NCI-H1436 treated with DMSO at 0.1 percent for 48 hours (cell line): ENCODE measurements at places on chromosomes 7 and 10.
A peak's percentile ranks its signal among the peaks of the same experiment; 100 is the strongest.

DNA sequence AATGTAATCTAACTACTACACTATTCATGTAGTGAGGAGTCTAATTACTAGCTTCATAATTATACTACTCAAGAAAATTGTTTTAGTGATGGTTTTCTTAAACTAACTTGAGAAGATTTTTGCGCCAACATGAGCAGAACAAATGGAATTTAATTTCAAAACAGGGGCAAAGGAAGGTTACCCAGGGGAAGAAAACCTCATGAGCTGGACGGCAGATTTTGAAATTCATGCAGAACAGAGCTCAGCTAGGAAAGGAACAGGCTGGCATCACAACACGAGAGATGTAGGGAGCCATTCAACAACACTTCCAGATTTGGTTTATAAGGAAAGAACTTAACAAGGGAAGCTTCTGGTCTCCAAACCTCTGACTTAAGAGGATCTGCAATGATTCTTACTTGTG is 235.3 kb upstream of the PRKCQ start:
- DNase-seq, result no peak

- no peak for DNase-seq
Measured at GRCh38 chr7:103799298-103799697, 190.2 kb downstream of the RELN start.

DNA sequence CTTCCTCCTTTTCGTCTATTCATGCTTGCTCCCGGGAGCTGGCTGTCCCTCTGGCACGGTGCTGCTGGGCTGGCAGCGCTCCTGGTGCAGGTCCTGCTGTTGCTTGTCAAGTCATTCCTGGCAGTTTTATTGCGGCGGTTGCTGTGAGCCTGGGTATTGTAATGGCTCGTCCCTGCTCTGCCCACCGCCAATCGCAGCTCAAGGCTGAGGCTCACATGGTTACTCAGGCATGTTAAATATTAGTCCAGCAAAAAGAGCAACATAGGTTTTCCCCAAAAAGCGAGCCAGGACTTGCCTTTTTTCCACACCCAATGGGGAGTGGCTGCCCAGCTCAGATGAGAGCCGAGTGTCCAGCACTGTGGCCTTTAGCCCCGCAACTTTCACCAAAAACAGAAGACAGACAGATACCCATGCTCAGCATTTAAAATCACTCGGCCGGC is 492.9 kb upstream of the FOXK1 start:
- DNase-seq, result no peak

- no peak for DNase-seq
Measured at GRCh38 chr7:140559410-140559809, 80.1 kb upstream of the MKRN1 start.

GRCh38 chr7:12685550-12685949 is 1.9 kb upstream of the ARL4A start:
- DNase-seq, result no peak

DNA sequence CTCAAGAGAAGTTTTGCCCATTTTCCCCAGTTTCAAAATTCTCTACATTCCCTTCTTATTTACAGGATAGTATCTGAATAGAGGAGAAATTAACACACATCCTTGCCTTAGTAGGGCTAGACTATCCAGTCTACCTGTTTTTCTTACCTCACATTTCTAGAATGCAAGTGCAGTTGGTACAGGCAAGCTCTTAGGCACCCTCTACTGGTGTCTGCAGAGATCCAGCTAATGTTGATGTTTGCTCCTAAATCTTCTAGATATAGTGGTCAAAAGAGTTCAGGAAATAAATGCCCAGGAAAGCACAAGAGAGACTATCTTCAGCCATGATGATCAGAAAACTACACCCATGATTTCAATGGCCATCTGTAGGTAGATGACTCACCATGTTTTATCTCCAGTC is 205.3 kb downstream of the HTR7 start:
- no peak for DNase-seq

GRCh38 chr10:120557311-120557710 is 100.3 kb downstream of the PLPP4 start:
- no peak for DNase-seq

DNA sequence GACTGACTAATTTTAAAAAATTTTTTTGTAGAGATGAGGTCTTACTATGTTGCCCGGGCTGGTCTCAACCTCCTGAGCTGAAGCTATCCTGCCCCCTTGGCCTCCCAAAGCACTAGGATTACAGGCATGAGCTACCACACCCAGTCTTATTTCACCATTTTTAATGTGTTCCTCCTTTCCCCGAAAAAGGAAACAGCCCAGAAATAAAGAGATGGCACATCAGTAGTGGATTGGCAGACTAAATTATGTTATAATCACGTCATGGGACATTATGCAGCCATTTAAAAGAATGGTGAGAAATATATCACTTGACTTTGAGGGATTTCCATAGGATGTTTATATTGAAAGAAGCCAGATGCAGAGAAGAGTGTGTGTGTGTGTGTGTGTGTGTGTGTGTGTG is 40.5 kb downstream of the CAPZA2 start:
- no peak for DNase-seq

- no peak for DNase-seq
Measured at GRCh38 chr10:44457259-44457658, 72.4 kb upstream of the CXCL12 start.

- no peak for DNase-seq
Measured at GRCh38 chr7:157814931-157815705, 478.3 kb downstream of the DNAJB6 start.

DNA sequence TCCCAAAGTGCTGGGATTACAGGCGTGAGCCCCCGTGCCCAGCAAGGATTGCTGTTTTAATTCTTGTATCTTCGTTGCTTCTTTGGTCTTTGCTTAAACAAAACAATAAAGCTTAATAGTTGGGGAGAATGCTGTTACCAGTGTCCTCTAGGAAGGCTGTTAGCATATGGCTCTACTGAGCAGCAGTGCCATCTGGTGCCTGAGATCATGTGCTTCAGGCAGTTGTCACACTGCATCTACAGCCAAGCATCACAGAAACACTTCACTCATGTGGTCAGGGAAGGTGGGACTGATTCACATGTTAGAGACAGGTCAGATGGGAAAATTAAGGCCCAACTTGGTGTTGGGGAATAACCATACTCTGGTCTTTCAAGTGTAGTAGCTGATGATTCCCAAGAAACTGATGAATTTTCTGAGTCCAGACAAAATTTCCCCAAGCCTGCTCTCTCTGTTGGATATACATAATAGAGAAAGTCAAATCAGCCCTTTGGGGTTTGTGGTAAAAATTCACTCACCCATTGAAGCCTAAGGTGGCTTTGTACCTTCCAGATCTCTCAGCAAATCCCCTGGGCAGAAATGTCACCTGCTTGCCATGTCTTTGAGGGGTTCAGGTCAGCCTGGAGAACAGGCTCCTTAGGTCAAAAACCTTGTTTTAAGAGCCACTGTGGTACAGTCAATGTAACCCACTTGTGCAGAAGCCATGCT is 28.4 kb downstream of the UBE2D4 start:
- DNase-seq, result no peak

DNA sequence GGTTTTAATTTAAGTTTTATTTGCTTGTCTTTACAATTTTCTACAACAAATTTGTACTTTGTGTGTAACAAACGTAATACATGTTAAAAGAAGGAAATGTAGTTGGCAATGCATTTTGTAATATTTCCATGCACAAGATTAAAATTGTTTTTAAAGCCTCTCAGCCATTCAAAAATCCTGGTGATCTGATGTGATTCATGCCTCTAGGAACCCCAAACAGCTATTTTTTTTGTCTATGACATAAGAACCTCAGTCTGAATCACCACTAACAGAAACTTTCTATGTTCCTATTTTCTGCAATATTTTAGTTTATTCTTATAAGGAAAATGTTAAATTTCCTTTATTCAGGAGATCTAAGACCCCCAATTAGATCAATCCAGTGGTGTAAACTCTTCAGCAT is 183.1 kb upstream of the YAE1 start:
- no peak for DNase-seq

GRCh38 chr7:125934539-125934938 is 1004.9 kb upstream of the POT1 start:
- peak; percentile 45 for DNase-seq

- no peak for DNase-seq
Measured at GRCh38 chr10:60343254-60343653, 46.4 kb downstream of the ANK3 start.
